Nucleus accumbens (tissue), 56 donors: ENCODE measurements at places on chromosomes 5 and 9.
A peak's percentile ranks its signal among the peaks of the same experiment; 100 is the strongest.

GRCh38 chr5:150209099-150209635 is 19.3 kb downstream of the SLC6A7 start:
- DNase-seq: no peak

- no peak for DNase-seq
Measured at GRCh38 chr5:56099346-56099745, 104.6 kb upstream of the IL6ST start.

GRCh38 chr9:136416427-136416826 is 6.0 kb downstream of the PMPCA start:
- no peak for DNase-seq

DNA sequence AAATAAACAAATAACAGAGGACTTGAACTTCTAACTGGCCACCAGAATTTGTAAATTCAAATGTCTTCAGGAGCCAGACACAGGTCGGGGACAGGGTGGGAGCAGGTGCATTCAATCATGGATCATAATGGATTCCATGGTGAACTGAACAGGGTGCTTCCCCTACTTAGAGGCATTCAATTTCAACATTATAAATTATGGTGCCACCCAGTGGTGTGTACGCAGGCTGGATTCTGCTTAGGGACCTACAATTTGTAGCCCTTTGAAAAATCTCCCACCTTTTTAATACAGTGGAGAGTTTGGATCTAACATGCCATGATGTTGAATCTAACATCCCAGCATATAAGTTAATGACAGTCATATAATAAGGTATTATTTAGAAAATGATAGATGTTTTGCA is 22.3 kb downstream of the KLF9 start:
- no peak for DNase-seq

DNA sequence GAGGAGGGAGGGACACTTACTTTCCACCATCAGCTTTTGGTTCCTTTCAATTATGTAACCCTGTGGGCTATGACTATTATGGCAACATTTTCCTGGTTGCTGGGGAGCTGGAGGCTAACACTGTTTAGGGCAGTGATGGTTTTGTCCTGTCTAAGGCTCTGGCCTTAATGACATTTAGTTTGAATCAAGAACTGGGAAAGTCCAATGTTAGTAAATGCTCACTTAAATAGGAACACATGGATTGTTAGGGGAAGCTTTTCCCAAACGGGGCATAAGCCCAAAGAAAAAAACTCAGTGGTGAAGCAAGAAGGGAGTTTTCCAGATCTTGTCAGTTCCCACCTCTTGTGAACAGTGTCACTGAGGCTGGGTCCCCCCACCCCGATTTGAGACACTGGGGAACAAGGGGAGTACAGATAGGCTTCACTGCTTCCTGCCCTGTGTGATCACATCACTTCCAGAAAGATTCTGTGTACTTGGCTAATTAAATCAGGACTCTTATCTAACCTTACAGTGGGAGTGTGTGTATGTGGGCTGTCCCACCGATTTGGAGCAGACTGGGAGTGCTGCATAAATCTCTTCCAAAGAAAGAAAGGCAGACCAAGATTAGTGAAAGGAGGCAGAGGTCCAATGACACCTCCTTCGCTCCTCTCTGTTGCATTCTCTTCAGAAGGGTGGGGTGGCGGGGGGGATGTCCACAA is 206.4 kb downstream of the PTTG1 start:
- no peak for DNase-seq

DNA sequence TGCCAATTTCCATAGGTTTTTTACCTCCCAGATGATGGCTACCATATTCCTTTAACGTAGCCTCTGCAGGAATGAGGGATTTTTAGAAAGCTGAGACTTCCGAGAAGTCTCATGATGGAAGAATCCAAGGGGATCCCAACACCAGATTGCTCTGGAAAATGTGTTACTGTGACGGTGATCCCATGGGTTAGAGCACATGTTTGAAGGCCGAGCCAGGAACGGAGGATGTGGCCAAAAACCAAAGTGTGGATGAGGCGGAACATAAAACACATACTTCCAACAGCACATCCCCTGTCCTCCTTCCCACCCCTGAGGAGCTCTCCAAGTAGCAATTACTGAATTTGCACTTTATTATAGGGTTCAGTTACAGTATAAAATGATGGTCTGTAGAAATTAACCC is 82.6 kb downstream of the GPR21 start:
- DNase-seq: no peak

- DNase-seq: no peak
Measured at GRCh38 chr9:70772601-70773000, 348.8 kb downstream of the TRPM3 start.

GRCh38 chr5:15693933-15694332 is 194.0 kb downstream of the FBXL7 start:
- DNase-seq: no peak

DNA sequence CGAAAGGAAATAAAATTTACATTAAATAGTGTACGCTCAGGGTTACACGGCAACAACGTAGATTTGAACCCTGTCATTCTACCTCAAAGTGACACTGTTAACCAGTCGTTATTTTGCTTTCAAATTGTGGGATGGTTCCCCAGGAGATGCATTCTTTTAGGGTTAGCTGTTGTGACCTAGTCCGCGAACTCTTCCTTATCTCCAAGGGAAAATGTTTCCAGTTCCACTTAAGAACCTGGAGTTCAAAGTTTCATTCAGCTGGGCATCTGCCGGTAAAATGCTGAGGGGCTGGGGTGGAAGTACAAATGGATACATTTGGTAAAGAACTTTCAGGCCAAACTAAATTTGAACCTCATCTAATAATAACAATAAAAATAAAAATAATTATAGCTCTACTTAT is 264.6 kb downstream of the NR3C1 start:
- no peak for DNase-seq

- no peak for DNase-seq
Measured at GRCh38 chr9:27485158-27485557, 38.9 kb upstream of the IFNK start.

GRCh38 chr9:130107234-130107861 is 53.6 kb downstream of the GPR107 start:
- DNase-seq: peak; percentile 60

GRCh38 chr5:94267350-94267899 is 351.0 kb downstream of the KIAA0825 start:
- no peak for DNase-seq

DNA sequence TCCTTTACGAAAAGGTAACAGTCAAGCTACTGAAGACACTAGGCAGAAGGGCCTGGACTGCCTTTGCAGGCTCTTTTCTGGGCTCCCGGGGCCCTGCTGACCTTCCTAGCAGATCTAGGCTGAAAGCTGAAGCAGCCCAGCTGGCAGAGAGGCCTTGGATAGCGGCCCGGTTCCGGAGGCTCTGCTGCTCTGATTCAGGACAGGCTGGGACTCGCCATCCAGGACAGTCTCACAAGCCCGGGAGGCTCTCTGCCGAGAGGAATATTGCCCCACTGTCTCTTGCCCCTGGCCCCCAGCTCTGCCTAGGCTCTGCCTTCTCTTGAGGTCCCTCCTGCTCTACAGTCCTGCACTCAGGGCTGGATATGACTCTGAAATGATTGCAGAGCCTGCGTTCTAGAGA is 67.8 kb downstream of the PSD2 start:
- peak; percentile 16 for DNase-seq

DNA sequence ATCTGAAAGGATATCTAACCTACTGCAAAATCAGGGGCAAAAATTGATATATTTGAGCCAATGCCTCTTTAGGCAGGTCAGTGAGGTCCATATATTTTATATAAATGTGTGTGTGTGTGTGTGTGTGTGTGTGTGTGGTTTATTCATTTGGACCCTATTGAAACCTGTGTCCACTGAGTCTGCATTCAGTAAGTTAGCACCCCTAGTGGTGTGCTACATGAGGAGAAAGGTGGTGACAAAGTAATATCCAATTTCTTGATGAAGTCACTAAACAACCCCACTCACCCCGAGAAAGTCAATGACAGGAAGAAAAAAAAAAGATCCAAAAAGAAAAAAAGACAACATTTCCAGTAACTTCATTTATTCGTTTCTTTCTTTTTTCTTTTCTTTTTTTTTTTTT is 4.1 kb downstream of the FBXW11 start:
- no peak for DNase-seq

DNA sequence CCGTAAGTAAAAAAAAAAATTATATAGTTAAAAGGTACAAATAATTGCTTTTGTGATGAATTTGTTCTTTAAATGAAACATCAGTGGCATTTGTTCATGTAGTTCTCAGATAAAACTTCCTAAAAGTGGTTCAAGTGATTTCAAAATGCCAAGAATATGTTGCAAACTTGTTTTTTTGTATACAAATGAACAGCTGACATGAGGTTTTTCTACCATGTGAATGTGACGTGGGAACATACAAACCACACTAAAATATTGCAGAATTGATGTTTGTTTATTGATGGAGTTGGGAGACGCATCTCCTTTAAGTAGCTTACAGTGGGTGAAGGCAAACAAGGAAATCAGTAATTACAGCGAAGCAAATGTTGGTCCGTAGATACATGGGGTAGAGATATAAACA is 16.9 kb downstream of the BASP1 start:
- DNase-seq: no peak

GRCh38 chr5:14171046-14171445 is 27.9 kb downstream of the TRIO start:
- no peak for DNase-seq

DNA sequence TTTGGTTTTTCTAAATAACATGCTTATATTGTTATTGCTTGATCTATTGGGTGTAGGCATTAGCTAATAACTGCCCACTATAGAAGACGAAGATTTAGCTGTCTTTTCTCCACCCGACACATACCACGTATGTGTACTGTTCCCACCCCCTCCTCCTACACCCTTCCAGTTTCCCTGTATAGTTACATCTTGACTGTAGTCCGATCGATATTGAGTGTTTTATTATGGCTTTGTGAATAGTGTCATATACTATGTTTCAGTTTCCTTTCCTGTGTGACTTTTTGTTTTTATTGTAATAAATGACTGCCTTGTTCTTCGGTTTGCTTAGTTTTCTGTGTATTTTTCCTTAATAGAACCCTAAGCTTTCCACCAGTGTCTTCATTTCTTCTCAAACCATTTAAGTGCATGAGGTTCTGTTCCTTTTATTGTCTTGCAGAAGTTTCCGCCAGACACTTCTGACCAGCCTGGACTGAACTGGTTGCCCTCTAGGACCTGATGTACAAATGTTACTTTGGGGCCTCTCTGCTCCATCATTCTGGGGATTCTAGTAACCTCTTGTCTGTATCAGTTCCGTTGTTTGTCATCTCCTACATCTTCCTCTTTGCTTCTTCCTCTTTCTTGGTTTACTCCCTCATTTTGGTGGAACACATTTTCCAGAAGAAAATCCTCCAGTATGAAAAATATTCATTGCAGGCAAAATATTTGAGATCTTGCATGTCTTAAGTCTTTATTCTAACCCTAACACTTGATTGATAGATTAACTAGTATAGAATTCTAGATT is 61.8 kb downstream of the PRKACG start:
- DNase-seq: no peak

- DNase-seq: no peak
Measured at GRCh38 chr9:18786911-18787650, 245.9 kb downstream of the SAXO1 start.

DNA sequence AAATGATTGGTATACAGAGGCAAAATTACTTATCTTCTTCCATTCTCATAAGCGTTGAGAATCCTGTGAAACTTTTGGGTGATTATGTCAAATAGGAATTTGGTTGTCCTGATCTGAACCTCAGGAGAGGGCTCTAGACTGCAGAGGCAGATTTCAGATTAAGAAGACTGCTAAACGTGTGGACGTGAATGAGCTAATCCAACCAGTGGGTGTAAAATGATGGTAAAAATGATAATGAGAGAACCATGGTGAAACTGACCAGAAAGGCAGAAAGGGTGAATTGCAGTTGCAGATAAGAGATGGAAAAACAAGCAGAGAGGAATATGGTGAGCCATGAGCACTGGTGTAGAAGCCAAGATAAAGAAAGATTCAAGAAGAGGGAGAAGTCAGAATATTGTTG is 1200.2 kb upstream of the CDH6 start:
- no peak for DNase-seq

DNA sequence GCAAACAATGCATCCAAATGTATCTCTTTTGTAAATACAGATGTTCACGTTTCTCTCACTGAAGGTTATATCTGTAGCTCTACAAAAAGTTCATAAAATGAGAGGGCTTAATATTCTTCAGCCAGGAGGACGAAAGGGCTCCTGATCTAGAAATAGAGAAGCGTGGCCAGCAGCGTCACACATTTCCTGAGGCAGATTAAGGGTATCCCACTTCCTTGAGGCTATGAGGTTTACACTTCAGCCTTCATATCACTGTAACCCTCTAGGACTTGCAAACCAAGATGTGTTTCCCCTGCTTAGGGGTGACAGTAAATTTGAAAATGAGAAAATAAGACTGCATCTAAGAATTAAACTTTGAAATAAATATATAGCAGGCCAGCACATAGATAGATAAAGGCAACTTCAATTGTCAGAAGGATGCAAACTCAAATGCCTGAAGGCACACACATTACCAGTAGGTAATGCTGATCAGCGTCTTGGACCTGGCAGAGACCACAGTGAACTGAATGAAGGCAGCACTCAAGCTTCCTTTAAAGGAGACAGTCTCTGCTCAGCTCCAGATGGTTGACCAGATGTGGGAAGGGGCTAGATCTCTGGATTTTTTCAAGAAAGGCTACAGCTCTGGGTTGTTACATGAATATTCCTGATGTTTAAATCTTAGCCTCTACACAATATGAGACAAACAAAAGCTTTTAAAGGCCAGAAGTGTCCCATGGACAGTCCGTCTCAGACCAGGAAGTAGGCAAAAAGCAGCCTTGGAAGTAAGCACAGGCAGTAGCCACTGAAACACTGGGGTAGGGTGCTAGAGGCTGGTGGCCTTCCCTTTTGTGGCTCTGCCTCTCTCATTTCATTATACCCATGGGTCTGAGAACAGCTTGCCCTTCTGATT is 197.7 kb downstream of the MCTP1 start:
- no peak for DNase-seq

- no peak for DNase-seq
Measured at GRCh38 chr5:83956386-83956785, 235.7 kb upstream of the HAPLN1 start.

- DNase-seq: no peak
Measured at GRCh38 chr5:13945271-13945670, 783 bp upstream of the DNAH5 start.

DNA sequence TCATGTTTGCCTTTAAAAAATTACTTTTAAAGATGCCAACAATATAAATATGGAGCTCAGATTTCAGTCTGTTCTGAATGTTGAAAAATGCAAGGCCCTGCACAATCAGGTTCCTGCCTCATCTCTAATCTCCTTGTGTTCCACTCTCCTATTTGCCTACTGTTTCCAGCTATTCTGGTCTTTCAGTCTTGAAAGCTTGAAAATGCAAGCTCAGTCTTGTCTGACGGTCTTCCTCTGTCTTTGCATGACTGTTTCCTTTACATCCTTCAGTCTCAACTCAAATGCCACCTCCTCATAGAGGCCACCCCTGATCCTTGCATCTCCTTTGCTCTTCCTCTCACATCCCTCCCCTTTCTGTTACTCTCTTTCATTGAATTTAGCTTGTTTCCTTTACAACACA is 354.9 kb downstream of the KIF4B start:
- no peak for DNase-seq
